ENCODE measurements at places on chromosomes 6 and 20.

DNA sequence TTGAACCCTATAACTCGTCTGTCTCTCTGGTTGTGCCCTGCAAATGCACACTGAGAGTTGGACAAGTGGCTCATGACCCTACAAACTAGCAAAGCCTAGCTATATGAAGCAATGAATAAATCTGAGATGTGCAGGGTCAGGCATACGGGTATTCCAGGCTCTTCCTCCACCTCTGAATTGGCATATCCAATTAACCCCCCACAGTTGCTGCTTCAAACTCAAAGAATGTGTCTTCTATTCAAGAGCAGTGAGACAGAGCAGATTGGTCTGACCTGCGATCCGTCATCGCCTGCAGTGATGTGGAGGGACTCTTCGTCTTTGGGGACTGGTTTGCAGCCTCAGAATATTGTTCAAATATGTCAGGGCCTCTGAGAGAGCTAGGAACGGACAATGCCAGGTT, 59.8 kb downstream of the LAMP5 start:
- DNase-seq = no peak

DNA sequence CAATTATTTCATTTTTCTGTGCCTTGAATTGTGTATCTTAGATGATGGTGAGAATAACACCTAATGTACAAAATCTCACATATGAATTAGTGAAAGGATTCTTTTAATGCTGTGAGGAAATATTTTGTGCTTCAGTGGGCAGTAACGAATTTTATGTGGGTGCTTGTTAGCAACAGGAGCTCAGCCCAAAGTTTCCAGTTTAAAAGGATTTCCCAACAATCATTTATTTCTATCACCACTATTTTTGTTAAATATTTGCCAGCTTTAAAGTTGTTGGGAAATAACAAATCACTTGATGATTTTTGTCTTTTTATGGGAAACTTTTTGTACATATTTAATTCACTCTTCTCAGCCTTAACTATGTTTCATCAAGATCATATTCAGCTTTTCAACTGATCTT, 111.8 kb downstream of the QKI start:
- no peak for DNase-seq

DNA sequence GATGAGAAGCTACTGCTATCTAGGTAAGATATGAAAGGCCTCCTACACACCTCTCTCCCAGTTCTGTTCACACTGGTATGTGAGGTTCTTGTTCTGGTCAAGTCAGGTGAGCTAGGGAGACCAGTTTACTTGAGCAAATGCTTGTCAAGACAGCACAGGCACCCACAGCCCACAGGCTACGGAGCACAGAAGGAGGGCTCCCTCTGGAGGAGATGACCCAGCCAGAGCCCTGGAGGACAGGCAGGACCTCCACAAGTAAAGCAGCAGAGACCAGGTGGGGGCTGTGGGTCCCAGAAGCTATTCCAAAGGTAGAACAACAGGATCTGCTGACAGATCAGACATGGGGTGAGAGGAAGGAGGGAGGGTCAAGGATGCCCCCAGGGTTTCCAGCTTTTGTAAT, 13.2 kb downstream of the MMP24OS start:
- DNase-seq = no peak

DNA sequence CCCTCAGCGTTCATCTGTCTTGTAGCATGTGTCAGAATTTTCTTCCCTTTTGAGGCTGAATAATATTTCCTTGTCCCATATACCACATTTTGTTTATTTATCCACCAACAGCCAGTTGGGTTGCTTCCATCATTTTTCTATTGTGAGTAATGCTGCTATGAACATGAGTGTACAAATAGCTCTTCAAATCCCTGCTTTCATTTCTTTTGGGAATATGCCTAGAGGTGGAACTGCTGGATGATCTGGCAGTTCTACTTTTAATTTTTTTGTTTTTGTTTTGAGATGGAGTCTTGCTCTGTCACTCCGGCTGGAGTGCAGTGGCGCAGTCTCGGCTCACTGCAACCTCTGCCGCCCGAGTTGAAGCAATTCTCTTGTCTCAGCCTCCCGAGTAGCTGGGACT, 64.7 kb downstream of the SASH1 start:
- DNase-seq = no peak

- DNase-seq = no peak
These were observed 116.9 kb downstream of the SLX4IP start for GRCh38 chr20:10551732-10552724.

Data from CD4-positive, alpha-beta T cell treated with Interleukin-6 at 100 ng/mL for 8 hours (primary cell).